ENCODE measurements at places on chromosomes 2 and 18.

DNA sequence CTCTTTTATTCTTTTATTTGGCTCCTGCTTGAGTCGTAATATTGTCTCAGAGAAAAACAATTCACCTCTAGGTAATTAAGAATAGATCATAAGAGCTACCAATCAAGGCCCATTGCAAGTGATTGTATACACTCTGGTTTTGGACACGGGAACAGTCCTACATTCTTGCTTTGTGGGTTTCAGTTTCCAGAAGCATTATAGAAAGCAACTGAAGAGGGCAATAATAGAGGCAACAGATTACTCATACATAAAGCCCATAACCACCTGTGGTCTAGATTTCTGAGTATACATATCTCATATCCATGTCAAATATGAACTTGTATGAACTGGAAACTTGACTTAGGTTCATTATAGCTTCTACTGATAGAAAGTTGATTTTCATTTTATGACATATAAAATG is 65.4 kb downstream of the DIS3L2 start:
- DNase-seq = no peak

GRCh38 chr2:177291701-177292100 is 27.2 kb upstream of the NFE2L2 start:
- DNase-seq = no peak

- no peak for DNase-seq
Observed at GRCh38 chr2:41626936-41627335, 420.9 kb upstream of the PKDCC start.

DNA sequence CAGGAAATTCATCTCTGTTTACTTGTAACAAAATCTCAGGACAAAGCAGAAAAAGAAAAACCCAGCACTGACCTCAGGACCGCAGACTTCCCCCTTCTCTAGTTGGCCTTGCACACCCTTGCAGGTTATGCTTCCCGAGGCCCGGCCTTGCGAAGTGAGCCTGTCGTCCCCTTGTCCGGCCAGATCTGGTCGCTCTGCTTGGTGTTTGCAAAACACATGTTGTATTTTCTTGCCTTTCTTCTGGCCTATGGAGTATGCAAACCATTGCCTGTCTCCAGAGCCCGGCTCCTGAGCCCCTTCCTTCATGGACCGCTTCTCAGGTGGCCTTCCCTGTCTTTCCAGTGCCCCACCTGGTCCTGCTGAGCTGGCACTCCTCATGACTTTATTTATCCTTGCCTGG is 4.8 kb downstream of the IMPA2 start:
- DNase-seq = no peak

DNA sequence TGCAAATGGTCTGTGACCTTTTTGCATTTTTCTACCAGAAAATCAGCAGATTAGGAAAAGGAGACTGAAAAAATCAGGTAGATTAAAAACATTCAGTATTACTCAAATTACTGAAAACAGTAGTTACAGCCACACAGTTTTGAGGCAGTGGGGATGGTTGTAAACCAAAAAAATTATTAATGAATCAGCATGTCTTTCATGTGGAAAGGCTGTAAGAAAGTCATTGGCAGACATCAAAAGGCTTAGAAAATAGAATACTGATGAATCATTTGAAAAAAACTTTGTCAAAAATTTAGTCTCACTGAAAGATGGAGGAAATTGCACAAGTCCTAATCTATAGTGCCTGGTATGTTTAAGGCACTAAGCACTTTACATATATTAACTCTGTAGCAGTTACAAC is 133.9 kb upstream of the GCFC2 start:
- no peak for DNase-seq

GRCh38 chr2:85457877-85458316 is 39.4 kb downstream of the SH2D6 start:
- peak; percentile 57 for DNase-seq

GRCh38 chr18:70414315-70414900 is 125.6 kb downstream of the SOCS6 start:
- DNase-seq = no peak

DNA sequence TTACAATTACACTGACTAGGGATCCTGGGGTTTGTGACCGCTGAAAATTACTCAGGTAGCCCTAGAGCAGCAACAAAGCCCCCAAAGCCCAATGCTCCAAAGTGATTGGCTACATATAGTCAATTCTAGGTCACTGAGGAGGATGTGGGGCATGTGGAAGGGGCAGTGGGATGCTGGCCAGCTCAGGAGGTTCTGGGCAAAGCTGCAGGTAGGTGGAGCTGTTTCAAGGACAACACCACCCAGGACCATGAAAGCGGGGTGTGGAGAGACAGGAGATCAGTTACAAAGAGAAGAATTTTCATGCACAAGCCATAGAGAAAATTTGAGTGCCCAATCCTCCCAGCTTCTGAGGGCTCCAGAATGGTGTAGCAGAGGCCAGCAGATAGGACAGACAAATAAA is 75.0 kb upstream of the CCDC85A start:
- no peak for DNase-seq

GRCh38 chr2:210481601-210482175 is 5.1 kb upstream of the LANCL1 start:
- no peak for DNase-seq

DNA sequence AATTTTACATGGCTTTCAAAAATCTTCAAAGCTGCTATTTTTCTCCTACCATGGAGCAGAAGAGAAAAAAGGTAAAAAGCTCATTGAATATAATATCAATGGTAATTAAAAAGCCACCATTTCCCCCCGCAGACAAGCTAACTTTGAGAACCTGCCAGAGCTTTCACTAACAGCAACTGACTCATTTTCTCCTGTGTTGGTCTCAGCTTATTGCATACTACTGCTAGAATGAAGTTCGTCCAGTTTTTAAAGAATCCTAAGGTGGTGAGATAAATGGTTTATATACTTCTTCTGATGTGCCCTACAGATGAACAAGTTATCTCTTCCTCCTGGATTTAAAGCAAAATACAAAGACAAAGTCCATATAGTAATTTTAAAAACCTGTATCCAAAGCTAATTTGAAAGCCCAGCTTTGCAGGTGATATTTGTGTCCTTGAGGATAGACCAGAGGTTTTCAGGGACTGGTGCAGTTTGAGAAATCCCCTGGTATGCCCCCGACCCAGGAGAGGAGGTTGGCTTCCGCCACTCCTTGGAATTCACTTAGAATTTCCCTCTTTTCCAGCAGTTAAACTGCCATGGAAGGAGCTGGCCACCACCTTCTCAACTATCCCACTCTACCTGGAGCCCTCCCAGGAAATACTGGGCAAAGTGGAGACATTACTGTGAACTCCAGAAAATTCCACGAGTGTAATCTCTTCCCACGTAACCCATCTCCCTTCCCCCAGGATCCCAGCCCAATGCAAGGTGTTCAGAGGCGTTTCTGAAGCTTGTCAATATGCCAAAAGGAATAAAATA is 17.5 kb downstream of the YPEL5 start:
- DNase-seq = no peak

DNA sequence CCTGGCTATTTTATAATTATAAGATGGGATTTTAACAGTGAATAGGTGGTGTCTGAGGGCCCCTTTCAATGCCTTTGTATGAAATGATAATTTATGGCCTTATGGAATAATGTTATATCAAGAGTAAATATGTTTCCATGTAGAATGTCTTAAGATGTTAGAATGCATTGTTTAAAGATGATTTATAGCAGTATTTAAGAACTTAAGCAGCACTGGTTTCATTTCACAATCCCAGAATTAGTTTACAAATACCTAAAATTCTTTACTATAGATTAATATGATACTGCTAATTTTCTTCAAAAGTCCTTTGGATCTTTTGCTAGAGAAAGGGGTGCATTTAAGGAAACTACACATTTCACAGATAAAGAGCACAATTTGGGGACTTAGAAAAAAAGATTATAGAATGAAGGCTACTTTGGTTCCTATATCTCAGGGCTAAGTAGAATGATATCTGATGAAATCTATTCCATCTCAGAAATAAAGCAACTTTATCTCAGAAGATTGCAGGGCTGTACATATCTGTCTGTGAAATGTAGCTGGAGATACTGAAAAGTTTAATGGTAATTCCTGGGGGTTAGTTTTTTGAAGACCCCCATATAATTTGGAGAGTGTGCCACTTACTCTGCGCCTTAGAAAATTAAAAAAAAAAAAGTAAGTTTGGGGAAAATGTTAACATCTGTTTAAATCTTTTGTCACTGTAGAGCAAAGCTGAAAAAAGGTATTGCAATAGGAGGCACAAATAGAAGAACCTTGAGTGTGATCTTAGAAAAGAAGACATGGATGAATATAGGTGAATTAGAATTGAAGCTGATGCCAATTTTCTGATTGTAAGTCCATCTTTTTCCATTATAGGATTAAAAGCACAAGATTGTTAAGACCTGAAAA is 123.4 kb downstream of the GULP1 start:
- no peak for DNase-seq

- no peak for DNase-seq
Observed at GRCh38 chr2:237650455-237650850, 23.1 kb downstream of the LRRFIP1 start.

DNA sequence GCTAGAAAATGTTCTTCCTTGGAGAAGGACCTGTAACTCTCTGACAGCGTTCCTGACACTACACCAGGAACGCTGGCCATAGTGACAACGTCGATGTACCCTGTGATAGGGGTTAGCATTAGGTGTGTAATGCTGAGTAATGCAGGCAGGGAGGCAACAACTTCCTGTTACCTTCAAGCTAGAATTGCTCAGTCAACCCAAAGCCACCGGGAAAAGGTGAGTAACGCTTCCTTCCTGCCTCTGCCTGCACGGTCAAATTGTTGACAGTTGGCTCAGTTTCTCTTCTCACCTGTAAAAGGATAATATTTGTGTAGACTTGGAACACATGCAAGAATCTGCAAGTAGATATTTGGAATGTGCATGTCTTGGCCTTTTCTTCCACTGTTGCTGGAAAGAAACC is 12.7 kb downstream of the FAM110C start:
- no peak for DNase-seq

DNA sequence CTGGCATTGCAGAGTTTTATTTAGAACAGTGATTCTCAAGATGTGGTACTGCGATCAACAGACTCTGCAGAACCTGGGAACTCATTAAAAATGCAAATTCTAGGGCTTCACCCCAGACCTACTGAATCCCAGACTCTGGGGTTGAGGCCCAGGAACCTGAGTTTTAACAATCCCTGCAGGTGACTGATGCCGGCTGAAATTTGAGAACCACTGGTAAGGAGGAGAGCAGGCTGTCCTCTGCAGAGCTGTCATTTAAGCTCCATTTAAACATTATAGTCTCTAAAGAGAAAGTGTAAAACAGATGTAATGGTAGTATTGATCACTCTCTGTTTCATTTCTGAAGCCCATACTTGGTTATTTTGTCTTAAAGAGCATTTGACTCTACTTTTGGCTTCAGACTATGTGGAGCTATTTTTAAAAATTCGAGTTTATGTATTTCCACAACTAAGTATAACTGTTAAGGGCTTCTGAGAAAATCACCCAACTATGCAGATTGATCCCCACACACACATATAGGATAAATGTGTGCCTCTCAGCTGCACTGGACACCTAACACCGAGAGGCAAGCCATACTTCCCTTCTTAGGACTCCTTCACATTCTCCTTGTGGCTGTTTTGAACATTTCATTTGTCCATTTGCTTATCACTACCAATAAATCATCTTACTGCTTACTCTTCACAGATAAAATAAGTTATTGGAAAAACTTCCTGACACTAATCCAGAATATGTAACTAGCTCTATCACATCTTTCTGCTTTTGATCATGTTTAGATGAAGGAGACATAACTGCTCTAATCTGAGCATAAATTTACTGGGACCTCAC is 487.5 kb downstream of the DLGAP1 start:
- no peak for DNase-seq

GRCh38 chr2:71618327-71619113 is 165.2 kb downstream of the DYSF start:
- DNase-seq = no peak

DNA sequence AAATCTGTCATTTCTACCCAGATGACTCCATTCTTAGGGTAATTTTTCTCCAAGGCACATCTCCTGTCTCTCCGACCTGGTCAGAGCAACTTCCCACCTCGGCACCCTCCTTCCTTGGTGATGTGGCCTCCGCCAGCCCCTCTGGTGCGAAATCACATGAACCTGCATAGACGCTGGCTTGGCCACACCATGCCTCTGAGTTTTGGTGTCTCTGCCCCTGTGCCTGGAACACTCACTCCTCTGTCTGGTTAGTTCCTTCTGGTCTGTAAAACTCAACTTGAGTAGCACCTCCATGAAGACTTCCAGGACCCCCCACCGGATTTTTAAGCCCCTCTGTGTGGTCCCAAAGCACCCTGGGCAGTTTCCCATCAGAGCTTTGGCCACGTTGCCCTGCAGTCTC is 83.2 kb upstream of the OTOS start:
- no peak for DNase-seq

GRCh38 chr2:115939902-115940301 is 1497.5 kb downstream of the DPP10 start:
- DNase-seq = no peak

DNA sequence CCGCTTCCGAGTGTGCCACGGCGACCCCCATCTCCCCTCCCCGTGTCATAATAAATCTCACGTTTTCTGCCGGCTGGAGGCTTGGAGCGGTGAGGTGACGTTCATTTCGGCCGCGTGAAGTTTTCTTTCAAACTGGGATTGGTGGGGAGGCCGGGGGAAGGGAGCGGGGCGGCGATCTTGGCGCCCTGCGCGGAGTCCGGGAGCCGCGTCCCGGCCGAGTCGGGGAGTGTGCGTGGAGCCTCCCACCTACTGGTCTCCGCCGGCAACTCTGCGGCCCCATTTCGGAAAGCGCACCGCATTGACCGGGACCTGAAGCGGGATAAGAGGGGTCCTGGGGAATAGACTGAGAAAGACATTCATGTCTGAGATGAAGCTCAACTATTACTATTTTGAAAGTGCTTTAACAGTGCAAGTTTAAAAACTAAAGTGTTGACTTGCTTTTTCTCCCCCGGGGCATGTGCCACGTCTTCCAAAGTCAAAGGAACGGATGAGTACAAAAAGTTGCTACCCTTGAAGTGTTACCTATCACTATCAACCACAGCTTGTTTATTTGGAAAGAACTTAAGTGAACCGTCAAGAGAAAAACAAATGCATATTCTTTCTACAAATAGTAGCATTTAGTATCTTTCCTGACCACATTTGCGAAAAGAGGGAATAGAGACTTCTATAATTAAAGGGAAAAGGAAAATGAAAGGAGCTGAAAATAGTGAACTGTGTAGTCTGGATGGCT is 818 bp upstream of the IKZF2 start:
- DNase-seq = peak; percentile 28

GRCh38 chr2:211516537-211516936 is 960.1 kb downstream of the CPS1 start:
- no peak for DNase-seq

GRCh38 chr18:3520230-3521085 is 70.5 kb downstream of the TGIF1 start:
- DNase-seq = no peak

DNA sequence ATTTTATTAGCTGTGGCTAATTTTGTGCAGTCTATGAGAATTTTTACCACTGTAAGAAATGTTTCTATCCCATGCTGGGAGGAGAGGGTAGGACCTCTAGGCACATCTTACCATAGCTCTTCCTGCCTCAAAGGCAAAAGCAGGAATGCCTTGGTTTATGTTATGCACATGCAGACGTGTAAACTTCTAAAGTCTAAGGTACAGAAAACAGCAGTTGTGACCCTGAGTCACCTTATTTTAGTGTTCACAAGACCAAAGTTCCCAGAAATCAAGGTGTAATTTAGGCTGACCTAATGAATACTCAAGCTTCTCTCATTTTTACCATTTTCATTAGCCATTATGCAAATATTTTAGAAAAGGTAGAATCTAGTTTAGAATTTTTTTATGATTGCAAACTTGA is 15.4 kb upstream of the WIPF1 start:
- no peak for DNase-seq
